ENCODE measurements at places on chromosomes 6 and 20. TPM values are rescaled to one million over a fixed set of nuclear protein-coding genes. Genes with fewer than 3 reads are reported as not detected.

GRCh38 chr6:111972745-111973117, 81.2 kb upstream of the CCN6 start:
- no peak for DNase-seq

Gene SYS1
- total RNA-seq = 52.0 TPM

Gene CRISP2
- total RNA-seq = not detected

Gene CAGE1
- total RNA-seq = not detected

DNA sequence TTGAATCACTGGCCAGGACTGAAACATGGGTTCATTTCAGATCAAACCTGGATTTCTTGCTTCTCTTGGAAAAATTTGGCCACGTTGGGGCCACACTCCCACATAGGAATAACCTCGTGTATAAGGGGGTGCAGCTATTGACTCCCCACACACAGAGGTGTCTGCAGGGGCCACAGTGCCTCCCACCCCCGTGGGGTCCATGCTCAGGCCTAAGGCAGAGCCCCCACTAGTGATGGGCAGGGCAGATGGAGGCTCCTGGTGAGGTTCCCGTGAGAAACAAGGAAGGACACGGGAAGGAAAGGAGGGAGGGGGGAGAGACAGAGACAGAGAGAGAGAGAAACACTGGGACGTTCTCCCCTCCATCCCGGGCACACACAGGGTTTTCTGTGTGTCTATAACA, 230.5 kb downstream of the ERMARD start:
- DNase-seq = no peak

GRCh38 chr6:14573267-14573666, 455.7 kb downstream of the CD83 start:
- no peak for DNase-seq

DNA sequence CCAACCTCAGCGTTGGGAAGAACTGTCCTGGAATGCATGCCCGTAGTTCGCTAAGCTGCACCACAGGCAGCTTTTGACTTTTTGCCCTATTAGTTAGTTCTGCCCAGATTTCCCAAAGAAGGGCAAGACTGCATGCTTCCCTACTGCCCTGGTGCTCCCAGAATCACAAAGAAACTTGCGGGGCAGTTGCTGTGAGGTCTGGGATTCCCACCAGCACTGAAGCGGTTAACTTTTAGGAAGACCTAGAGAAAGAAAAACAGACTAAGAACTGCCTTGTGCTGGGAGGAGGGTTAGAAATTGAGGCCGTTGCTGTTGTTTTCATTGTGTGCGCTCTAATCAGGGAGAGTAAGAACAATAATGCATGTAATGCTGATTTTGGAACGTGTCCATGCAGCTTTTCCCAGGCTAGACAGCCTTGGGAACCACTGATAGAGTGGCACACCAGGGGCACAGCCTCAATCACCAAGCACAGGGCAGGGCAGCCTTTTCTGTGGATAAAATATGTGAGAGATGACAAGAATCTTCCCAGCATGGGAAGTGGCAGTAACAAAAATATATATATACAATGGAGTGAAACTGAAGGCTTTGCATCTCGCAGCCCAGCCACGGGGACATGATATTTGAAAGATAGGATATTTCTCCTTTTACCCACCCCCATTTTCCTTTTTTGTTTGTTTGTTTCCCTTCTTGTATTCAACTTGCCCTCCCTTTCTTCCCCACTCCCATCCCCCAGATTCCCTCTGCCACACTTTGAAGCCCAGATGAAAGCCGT, 137.7 kb upstream of the HEY2 start:
- DNase-seq = no peak

Measured in omental fat pad (tissue), 4 donors.